ENCODE measurements at places on chromosomes 2 and 18. TPM values are rescaled to one million over a fixed set of nuclear protein-coding genes. Genes with fewer than 3 reads are reported as not detected.

RTP5 gene
- polyA plus RNA-seq, result not detected

HDLBP gene
- 379 TPM for polyA plus RNA-seq

- DNase-seq, result no peak
Observed at GRCh38 chr2:6692056-6692455, 173.7 kb downstream of the CMPK2 start.

ZC3H6 gene
- 8.2 TPM for polyA plus RNA-seq

DNA sequence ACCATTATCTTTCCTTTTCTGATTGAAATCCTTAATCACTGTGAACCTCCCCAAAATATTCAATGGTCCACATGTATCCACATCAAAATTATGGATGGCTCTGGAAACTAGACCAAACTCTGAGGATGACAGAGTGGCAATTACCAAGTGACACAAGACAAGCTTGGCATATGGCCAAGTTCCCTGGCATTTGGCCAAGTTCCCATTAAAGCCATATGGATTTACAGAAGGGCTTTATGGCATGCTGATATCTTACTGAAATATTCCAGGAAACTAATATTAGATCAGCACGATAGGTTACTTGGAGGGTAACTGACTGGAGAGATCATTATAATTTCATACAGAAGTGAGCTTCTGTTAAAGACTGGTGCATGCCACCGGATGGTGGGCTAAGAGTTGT lies 21.9 kb upstream of the CERS6 start:
- DNase-seq, result no peak

- no peak for DNase-seq
Observed at GRCh38 chr2:64135421-64135820, 8.8 kb downstream of the PELI1 start.

DNA sequence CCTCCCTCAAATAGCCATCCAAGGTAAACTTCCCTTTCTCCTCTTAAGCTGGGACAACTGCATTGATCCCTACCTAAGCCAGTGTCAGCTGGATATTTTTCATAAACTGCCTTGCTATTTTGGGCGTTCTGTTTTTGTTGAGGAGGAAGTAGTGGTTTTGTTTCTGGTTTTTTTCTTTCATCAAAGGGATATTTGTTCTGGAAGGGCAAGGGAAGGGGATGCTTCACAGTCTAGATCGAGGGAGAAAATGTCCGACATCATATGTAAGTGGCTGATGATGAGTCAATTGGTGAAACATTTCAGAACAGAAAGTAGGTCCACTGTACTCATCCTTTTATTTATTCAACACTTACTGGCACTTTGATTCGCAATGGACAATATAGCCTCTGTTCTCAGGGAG lies 31.0 kb downstream of the TANC1 start:
- no peak for DNase-seq

GRCh38 chr2:122193622-122194021 lies 438.2 kb downstream of the TSN start:
- DNase-seq, result no peak

VPS4B gene
- polyA plus RNA-seq, result 60.7 TPM

GRCh38 chr2:224957540-224958461 lies 84.5 kb downstream of the DOCK10 start:
- DNase-seq, result no peak

- DNase-seq, result no peak
Observed at GRCh38 chr2:16142383-16143361, 202.3 kb downstream of the MYCN start.

DOK6 gene
- 18.2 TPM for polyA plus RNA-seq

ZNF407 gene
- polyA plus RNA-seq, result 10.3 TPM

C2orf72 gene
- polyA plus RNA-seq, result 1.3 TPM

ECEL1 gene
- polyA plus RNA-seq, result 12.5 TPM

MROH2A gene
- polyA plus RNA-seq, result not detected

GRCh38 chr2:108570416-108570815 lies 36.1 kb downstream of the LIMS1 start:
- DNase-seq, result no peak

- DNase-seq, result no peak
Observed at GRCh38 chr2:36355890-36356297, 316 bp downstream of the CRIM1 start.

DNA sequence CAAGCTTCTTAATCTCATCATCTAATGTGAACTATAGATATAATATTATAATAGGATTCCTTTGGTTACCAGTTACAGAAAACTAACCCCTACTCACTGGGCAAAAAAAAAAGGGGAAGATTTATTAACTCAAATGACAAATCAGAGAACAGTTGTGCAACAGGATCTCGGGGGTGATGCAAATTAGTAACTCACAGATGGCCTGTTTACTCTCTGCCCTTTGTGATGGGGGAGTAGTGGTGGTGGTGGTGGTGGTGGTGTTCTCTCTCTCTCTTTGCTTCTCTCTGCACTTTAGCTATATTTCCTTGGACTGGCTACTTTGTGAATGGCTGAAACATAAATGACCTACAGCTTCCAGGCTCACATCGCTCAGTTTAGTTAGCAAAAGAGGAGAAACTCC lies 59.0 kb downstream of the TMEM247 start:
- DNase-seq, result no peak

GRCh38 chr2:1022178-1022577 lies 71.5 kb downstream of the SNTG2 start:
- DNase-seq, result no peak

DNA sequence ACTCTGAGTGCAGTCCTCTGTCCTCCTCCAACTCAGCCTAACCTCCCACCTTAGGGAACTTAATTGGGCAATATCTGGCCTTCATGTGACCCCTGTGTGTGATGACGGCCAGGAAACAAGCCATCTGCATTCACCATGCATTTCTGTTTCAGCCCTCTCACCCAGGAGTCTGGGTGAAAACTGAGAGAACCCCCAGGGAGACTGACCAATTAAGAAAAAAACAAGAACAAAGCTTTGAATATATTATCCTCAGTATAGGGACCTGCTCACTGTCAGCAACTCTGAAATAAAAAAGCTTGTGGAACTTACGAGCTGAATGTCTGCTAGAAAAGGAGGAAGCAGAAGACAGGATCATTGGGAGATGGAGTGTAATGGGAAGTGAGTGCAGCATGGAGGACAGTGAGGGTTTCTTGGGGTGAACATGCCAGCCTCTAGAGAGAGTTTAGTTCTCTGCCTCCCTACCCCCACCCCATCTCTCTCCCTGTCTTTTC lies 9.5 kb downstream of the MAPRE2 start:
- DNase-seq, result no peak

DNA sequence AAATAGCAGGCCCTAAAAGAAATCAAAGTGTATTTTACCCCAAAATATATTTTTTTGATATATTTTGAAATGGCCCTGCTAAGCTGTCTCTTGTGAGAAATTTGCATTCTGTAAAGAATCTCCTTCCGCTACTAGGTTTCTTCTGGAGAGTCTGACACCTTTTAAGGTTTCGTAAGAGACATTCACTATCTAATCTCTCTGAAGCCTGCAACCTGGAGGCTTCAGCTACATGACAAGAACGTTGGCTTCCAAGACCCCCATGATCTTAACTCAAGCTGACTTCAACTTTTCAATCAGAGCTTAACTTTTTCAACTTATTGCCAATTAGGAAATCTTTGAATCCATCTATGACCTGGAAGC lies 1894.9 kb upstream of the LRRTM1 start:
- DNase-seq, result no peak

DNA sequence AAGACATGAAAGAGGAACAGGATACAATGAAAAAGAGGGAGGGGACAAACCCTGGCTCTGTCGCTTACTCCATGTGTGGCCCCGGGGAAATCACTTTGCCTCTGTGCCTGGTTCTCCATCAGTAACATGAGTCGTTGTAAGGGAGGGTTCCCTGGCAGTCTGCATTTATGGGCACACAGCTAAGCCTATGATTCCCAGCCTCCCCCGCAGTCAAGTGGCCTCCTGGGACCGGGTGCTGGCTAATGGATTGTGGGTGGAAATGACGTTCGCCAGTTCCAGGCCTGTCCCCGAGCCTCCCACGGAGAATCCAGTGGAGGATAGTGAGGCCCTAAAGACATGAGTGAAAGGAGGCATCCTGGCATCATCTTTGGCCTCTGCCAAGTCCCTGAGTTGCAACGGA lies 42.7 kb downstream of the SFXN5 start:
- DNase-seq, result no peak

DNA sequence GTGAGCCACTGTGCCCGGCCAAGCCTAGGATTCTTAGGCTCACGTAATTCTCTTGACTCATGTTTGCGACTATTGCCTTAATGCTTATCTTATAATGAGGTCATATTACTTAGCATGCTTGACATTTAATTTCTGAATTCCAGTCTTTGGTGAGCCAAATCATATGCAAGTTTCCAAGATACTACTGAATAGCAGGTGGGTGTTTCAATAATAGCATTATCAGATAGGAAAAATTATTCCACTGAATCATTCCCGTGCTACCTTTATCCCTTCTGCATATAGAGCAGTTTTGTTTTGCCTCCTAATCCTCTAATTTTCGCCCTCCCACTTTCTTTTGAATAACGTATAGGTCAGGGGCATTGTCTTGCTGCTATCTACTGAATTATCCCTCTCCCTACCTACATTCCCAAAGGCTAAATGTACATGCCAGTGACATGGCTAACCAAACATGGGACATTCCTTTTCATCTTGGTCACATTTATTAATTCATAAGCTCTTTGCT lies 4.9 kb downstream of the DAW1 start:
- no peak for DNase-seq

GRCh38 chr18:35458677-35459441 lies 38.9 kb downstream of the INO80C start:
- no peak for DNase-seq

PLGLB1 gene
- 5.4 TPM for polyA plus RNA-seq

DNA sequence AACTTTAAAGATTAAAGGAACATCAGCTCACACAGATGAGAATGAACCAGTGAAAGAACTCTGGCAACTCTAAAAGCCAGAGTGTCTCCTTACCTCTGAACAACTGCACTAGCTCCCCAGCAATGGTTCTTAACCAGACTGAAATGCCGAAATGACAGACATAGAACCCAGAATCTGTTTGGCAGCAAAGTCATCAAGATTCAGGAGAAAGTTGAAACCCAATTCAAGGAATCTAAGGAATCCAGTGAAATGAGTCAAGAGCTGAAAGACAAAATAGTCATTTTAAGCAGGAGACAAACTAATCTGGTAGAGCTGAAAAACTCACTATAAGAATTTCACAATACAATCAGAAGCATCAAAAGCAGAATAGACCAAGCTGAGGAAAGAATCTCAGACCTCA lies 72.0 kb downstream of the STRADB start:
- no peak for DNase-seq
